Stimulated activated CD8-positive, alpha-beta memory T cell treated with anti-CD3 and anti-CD28 coated beads, Interleukin-4, amount 100 ng/mL, for 1 hour (primary cell): ENCODE measurements at places on chromosomes 6 and 20.

DNA sequence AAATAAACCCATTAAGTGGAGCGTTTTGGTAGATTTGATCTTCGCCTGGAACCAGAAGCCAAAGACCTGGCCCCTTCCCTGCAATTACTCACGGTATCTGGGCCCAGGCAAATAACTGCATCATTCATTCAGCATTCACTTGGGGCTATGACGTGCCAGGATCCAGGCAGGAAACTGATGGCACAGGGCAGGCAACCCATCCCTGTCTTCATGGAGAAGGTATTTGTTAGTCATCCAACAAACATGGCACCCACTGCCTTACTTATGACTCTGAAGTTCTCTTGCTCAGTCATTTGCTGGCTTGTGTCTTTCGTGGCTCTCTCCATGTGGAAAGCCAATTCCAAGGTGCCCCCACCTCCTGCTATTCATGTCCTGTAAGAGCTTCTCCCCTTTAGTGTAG is 232.4 kb downstream of the BMP7 start:
- DNase-seq = no peak

GRCh38 chr6:132130626-132131298 is 179.6 kb upstream of the CCN2 start:
- DNase-seq = no peak

- DNase-seq = no peak
These were observed 52.5 kb downstream of the MMUT start for GRCh38 chr6:49410564-49410963.

GRCh38 chr6:130991422-130992137 is 71.5 kb downstream of the EPB41L2 start:
- DNase-seq = no peak

- DNase-seq = no peak
These were observed 24.5 kb downstream of the TSPYL4 start for GRCh38 chr6:116229287-116229913.

DNA sequence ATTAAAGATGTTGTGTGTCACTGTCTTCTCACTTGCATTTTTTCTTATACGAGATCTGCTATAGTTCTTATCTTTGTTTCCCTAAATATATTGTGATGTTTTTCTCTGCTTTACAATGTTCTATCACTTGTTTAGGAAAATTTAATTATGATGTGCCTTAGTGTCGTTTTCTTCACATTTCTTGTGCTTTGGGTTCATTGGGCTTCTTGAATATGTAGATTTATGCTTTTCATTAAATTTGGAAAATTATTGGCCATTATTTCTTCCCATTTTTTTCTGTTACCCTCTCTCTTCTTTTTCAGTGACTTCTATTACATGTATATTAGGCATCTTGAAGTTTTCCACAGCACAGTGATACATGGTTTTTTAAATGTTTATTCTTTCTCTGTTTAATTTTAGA is 33.4 kb downstream of the CITED2 start:
- no peak for DNase-seq
